ENCODE measurements at places on chromosomes 6 and 20.

DNA sequence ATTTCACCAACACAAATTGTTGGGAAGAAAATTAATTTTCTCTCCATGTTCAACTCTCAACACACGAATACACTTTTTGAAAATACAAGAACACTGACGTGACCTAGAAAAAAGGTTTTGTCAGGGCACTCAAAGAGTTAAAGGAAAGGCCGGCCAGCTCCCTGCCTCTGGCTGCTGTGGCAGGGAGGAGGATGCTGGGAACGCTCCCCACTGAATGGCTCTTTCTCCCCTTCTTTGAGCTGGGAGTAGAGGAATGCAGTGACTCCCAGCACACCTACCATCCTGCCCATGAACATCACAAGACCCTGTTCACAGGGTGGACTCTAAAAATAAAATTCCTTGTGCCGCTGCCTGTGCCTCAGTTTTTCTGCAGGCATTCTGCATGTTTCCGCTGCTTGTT, 47.0 kb downstream of the MAP3K5 start:
- DNase-seq: no peak

GRCh38 chr6:9020001-9020400, 584.7 kb upstream of the SLC35B3 start:
- DNase-seq: no peak

DNA sequence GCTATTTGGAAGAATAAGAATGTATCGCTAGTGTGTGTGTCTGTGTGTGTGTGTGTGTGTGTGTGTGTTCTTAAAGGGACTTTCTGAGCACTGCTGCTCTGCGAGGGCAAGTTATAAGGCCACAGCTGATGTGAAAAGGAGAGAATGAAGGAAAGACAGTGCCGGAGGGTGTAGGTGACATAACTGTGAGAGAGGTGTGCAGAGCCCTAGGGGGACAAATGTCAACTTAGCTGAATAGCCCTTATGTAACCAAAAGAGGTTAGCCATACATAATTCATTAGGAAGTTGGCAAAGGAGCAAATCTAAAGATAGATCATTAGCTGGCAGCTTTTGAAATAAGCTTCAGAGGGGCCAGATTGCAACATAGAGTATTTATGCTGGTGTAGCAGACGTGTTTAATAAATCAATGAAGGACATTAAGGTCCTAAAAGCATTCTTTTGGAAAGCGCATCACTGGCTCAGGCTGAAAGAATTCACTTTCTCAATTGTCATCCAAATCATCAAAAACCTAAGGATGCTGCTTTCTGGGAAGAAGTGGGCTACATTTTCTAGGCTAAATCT, 81.0 kb downstream of the NDUFAF5 start:
- no peak for DNase-seq

DNA sequence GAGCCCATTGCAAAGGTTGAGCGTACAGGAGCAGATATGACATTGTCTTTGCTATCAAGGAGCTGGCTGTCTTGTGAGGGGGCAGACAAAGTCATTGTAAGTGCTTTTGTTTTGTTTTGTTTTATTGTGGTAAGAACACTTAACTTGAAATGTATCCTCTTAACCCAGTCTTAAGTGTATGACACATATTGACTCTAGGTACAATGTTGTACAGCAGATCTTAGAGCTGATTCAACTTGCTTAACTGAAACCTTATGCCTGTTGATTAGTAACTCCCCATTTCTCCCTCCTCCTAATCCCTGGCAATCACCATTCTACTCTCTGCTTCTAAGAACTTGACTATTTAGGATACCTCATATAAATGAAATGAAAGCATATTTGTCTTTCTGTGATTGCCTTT, 429.0 kb downstream of the BMP2 start:
- no peak for DNase-seq

- no peak for DNase-seq
Observed at GRCh38 chr6:1893470-1894130, 283.9 kb downstream of the FOXC1 start.

GRCh38 chr6:84618046-84618752, 146.2 kb downstream of the TBX18 start:
- DNase-seq: peak; percentile 47
